H7 (cell line): ENCODE measurements at places on chromosomes 12 and 14. TPM values are rescaled to one million over a fixed set of nuclear protein-coding genes. Genes with fewer than 3 reads are reported as not detected.

KRT79 gene
- total RNA-seq, result not detected in 2 replicates

GRCh38 chr12:82517027-82517426 lies 158.7 kb downstream of the METTL25 start:
- peak; percentile 0 for DNase-seq

DNA sequence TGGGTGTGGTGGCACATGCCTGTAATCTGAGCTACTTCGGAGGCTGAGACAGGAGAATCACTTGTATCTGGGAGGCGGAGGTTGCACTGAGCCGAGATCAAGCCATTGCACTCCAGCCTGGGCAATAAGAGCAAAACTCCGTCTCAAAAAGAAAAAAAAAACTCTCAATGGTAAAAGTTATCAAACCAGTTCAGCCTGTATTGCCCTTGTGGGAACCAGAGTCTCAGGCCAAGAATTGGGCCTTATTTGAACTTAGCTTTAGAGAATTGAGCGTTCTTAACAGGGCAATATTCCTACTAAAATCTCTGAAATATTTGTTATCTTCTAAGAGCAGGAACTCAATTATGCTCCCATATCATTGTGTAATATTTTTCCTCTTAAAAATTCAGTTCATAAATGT lies 7.7 kb upstream of the MDM2 start:
- DNase-seq, result no peak

- DNase-seq, result no peak
These were observed 60.9 kb upstream of the ZFP36L1 start for GRCh38 chr14:68853749-68854148.

DNA sequence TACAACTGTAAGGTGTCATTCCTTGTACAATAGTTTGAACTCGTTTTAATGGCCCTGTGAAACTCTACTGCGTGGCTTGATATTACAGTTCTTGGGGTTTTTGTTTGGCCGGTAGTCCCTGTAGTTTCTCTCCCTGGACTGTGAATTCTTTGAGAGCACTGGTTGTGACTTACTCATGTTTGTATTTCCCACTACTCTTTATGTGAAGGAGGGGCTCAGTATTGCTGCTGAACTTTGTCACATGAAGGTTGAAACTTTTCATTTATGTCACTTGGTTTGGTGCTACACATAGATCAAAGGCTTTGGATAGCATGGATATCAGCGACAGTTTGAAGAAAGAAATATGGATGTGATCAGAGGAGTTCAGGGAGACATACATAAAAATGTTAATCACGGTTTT lies 1.5 kb upstream of the POU6F1 start:
- DNase-seq, result no peak
